ENCODE measurements at places on chromosomes 11 and 22.

- DNase-seq, result no peak
Measured at GRCh38 chr11:12048936-12049790, 40.7 kb upstream of the DKK3 start.

- peak; percentile 62 for DNase-seq
Measured at GRCh38 chr11:8168485-8169257, at the start of gene RIC3. Gene RIC3, minus strand, starts transcription at chr11:8169025. Its CDS starts 36 bp downstream, at chr11:8168989.

DNA sequence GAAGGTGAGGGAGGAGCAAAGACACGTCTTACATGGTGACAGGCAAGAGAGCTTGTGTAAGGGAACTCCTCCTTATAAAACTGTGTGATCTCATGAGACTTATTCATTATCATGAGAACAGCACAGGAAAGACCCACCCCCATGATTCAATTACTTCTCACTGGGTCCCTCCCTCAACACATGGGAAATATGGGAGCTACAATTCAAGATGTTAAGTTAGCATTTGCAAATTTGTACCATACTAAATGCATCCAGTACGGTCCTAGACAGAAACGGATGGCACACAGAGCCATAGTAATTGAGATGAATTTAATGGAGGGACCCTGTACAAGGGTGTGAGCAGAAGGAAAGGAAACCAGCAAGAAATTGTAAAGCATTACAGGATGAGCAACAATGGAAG lies 765.8 kb upstream of the API5 start:
- DNase-seq, result no peak

DNA sequence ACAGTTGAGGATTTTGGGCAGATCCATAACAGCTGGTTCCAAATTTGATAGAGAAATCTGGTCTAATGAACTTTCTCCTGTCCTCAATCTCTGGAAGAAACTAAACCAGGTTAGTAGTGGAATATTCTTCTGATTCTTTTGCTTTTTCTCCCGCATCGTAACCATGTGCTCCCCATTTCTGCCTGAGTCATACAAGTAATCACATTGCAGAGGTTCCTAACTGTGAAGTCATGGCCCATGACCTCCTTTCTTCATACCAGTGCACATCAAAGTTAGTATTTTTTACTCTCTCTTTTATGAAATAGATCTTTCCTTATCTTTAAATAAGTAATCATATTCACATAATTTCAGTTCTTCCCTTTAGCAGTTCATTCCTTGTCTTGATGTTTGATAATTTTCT lies 249.0 kb downstream of the DYNC2H1 start:
- DNase-seq, result no peak

DNA sequence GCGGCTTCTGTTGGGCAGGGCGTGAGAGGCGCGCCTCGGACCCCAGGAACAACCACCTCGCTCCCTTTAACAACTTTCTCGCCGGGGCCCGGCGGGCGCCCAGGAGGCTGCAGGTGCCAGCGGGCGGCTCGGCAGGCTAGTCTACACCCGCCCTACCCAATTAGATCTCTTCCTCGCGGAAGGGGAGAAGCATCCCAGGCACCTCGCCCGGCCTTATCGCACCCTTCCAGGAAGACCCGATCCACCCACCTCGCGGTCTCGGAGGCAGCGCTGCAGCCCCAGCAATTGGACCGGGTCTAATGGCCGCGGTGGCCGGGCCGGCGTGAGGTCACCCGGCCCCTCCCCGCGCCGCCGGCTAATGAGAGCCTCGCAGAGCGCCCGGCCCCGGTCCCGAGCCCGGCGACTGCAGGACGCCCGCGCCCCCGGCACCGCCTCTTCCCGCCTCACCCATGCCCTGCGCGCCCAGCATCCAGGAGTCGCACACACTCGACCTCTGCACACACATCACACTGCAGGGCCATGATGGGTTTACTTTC lies at the start of gene PLAAT3:
Gene PLAAT3, minus strand, starts transcription at position 298 of the 536 bp plus-strand sequence. CDS start 419 bp downstream, outside the sequence.
- DNase-seq, result peak; percentile 64

DNA sequence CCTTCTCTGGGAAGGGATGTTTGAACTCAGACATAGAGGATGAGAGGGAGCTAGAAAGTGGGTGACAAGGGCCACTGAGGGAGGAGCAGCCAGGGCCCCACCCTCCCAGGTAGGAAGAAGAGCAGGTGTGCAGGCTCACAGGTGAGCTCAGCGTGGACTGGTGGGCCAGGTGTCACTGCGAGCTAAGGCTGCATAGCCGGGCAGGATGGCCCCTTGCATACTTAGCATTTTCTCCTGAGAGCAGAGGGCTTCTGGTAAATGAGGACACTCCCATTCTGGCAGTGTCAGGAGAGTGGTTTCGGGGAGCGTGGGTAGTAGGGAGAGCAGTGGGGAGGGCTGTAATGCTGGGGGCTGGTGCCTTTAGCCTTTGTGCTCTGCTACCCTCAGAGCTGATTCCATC lies 843.4 kb downstream of the TBC1D22A start:
- DNase-seq, result no peak

DNA sequence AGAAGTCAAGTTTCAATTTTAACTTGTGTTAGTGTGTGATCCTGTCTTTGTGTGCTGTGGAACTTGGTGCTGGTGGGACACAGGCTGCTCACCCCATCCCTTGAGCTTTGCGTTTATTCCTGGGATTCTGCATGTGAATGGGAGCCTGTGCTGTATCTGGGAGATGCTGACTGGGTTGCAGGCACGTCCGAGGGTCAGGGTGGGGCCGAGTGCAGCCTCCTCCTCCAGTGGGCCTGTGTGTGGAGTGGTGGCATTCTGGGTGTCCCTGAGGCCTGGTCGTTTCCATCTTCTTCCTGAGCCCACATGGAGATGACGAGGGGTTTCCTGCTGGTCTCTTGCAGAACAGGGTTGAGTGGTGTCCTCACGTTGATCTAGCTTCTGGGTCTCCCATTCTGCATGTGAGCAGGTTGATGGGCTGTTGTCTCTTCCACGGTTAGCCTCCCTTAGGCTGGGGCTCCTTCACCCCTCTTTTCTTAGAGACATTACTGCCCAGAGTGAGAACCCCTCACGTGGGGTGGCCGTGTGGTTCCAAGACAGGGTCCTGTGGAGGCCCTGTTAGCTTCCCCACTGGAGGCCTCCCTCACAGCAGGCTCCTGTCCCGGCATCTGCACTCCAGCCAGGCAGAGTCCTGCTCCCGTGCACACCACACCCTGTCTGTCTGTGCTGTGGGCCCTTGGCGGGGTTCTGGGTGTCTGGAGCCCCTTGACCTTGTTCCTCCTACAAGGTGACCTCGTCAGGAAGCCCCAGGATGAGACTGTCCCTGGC lies 4.9 kb downstream of the PTDSS2 start:
- DNase-seq, result no peak

DNA sequence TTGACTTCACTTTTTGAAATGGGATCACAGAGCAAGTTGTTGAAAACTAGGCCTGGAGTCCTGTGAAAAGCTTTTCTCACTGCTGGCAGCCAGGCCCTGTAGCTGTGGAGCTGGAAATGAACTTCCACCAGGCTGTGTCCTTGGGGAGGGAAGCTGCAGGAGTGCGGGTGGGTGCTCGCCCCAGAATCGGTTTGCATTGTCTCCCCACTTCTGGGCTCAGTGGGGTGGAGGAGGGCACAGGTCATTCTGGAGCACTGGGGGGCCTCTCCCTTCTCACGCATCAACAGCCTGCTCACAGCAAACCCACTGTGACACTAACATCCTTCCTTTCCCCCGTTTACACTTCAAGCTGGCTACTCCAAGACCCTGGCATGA lies 15.2 kb downstream of the GLB1L2 start:
- DNase-seq, result no peak

DNA sequence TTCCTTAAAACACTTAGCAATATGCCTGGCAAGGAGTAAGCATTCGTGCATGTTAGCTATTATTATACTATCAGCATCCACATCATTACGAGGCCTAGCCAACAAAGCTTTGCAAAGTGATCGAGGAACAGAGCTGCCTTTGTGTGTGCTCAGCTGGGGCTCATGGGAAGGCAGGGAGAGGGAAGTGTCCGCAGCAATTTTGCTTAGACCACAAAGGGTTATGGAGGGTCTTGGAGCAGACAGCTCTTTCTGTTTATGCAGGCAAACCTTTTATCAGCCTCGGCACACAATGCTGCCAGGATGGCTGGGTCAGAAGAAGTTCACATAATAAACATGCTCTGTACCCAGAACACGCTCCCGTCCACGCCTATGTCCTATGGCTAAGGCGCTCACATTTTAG lies 10.9 kb upstream of the DKK3 start:
- DNase-seq, result no peak

DNA sequence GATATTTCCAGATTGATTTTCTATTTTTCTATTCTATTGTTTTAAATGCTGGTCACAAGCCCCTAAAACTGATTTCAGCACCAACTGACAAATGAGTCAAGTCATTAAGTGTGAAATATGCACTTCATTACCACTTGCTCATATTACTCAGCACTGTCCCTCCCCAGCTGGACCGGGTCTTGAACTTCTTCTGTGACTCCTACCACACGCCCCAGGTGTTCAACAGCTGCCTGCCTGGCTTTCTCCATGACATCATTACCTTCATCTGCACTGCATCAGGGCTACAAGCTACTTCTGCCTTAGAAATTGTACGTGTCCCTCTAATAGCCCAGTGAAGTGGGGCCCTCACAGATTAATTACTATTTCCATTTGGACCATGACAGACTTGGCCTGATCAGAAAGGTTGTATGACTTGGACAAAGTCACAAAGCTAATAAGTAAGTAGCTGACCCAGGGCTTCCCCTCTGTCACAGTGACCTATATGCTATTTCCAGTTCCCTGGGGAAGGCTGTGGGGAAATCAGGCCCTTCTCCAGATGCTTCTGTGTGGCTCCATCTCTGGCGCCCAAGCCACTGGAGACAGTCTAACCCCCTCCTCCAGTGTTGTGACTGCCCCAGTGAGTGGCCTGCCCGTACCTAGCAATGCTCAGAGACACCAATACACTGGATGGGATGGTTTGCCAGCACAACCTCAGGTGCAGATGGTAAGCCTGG lies 18.1 kb downstream of the TBC1D10A start:
- DNase-seq, result peak; percentile 62

- DNase-seq, result no peak
Measured at GRCh38 chr11:110339456-110340250, 43.2 kb upstream of the RDX start.

DNA sequence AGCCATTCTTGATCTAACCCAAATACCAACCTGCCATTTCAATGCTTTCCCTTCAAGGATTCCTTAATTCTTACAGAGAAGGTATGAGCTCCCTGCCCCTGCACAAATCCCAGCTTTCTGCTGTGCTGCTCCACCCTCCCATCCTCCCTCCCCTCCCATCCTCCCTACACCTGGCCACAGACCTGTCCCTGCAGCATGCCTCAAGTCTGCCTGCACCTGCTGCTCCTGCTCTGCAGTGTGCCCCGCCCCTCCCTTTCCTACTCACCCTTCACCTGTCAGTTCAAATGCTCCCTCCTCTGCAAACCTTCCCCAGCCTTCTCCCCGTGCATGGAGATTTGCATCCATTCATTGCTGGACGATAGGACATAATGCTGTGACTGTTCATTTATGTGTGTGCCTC lies 139.9 kb upstream of the NARS2 start:
- no peak for DNase-seq
